ENCODE measurements at places on chromosomes 11 and 22.
A peak's percentile ranks its signal among the peaks of the same experiment; 100 is the strongest.

DNA sequence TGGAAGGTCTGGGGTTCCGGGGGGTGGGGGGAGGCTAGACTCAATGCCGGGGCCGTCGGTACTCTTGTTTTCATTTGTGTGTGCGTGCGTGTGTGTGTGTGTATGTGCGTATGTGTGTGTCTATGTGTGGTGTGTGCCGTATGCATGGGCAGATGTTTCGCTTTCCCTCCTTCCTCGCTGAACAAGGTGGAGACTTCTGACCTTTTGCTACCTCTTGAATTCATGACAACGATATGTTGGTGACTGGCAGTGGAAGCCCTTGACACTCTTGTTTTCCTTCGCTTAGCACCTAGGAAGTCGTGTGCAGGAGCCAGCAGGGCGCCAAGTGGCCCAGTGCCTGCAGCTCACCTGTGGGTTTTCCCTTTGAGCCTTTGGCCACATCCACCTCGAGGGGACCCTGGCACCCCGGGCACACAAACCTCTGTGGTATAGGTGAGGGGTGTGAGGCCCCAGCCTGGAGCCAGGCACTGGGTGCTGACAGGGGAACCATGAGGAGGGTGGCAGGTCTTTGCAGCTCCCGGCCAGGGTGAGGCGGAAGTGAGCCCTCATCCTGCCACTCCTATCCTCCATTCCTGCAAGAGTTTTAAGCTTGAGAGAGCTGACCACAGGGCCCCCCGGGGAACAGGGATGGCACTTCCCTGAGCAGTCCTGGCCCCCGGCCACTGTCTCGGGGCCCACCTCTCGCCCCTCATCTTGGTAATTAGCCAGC is 19.3 kb upstream of the TMEM191C start:
- DNase-seq, result no peak

GRCh38 chr11:108403052-108403451 is 64.3 kb downstream of the C11orf65 start:
- no peak for DNase-seq

DNA sequence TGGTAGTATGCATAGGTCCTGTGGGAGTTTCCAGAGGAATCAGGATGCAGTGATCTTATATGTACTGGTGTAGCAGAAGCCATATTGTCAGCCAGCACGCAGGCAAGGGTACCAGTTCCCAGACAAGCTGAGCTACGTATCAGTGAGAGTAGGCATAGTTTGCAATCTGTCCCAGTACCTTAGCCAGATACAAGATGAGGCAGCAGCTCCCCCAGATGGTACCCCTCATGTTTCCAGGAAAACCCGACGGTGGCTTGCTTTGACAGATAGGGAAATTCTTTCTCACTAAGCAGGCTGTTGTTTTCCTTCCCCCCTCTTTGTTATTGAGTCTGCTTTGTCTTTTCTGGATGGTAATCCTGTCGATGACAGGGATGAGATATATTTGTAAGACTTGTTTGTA is 109.7 kb upstream of the RRM1 start:
- no peak for DNase-seq

DNA sequence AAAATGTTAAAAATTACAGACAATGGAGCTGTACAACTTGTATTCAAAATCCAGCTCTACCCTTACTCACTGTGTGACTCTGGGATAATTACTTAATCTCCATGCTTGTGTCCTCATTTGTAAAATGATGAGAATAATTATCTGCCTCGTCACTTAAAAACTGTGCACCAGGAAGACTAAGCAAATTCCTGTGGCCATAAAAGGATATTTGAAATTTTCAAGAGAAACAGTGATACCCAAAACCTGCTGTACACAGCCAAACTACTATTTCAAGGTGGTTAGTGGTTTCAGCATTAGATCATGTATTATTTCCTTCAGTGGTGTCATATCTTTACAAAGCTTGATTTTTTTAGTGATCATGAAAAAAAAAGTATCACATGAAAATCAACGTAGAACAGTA is 136.9 kb downstream of the METTL15 start:
- DNase-seq, result no peak

GRCh38 chr11:46912526-46913150 is 5.7 kb downstream of the LRP4 start:
- DNase-seq, result no peak

DNA sequence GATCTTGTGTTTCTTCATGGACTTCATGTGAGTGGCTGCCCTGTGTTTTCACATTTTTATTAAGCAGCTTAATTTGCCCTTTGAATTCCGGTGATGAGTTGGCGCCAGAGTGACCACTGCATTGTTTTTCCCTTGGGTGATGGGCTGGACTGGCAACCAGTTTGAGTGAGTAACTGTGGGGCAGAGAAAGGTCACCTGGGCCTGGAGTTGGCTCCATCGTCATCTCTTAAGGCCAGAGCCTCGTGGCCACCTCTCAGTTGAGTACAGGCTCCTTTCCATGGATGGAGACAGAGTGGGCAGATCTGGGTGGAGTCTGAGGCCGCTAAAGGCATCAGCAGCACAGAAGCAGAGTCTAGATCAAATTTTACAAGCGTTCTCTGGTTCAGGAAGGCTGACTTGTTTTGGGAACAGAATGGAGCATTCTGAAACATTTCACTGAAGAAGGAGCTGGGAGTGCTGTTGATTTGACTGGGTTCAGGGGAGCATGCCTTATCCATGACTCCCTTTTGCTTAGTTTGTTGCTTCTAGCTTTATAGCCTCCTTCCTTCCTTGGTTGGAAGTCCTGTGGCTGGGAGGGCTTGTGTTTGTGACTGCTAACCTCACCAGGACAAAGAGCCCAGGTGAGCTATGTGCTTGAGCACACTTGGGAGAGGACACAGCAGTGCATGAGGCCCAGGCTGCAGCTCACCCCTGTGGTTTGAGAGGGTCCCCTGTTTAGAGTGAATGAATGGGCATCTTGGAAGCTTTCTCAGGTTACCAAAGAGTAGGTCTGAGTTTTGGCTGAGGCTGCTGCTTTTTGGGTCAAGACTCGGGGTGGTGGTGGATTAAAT is 7.8 kb downstream of the BCR start:
- DNase-seq, result no peak

- no peak for DNase-seq
These were observed 57.5 kb upstream of the CD82 start for GRCh38 chr11:44507896-44508445.

- DNase-seq, result no peak
These were observed 70.0 kb downstream of the RBX1 start for GRCh38 chr22:41021061-41021612.

- DNase-seq, result no peak
These were observed 842.4 kb downstream of the LUZP2 start for GRCh38 chr11:25339281-25339680.

DNA sequence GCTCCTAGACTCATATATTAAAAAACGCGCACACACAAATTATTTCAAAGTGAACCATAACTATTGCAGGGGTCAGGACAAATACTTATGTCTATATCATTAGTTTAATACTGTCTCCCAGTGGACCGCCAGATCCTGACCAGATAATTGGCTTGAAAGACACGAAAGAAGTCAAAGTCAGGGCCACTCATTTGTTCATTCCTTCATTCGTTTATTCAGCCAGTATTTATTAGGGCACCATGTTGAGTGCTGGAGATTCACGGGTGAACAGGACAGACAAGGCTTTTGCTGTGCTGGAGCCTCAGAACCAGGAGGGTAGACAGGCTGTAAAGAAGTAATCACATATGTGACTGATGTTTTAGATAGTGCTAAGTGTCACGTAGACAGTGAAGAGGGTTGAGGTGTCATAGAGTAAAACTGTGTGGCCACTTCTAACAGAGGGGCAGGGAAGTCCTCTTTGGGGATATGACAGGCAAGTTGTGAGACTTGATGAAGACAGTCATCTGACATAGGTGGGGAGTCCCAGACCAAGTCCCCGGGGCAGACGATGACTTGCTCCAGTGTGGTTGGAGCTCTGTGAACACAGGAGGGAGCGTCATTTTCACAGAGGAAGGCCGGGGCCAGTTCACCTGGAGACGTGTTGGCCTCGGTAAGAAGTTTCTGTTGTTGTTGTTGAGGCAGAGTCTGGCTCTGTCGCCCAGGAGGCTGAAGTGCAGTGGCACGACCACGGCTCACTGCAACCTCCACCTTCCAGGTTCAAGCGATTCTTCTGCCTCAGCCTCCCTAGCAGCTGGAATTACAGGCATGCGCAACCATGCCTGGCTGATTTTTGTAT is 25.9 kb downstream of the RBX1 start:
- no peak for DNase-seq

- DNase-seq, result no peak
These were observed 10.5 kb downstream of the CTSC start for GRCh38 chr11:88327061-88327460.

GRCh38 chr11:123407130-123407995 is 22.7 kb upstream of the GRAMD1B start:
- DNase-seq, result peak; percentile 58

GRCh38 chr11:65424205-65425104 is 1.9 kb downstream of the NEAT1 start:
- DNase-seq, result peak; percentile 45

- DNase-seq, result no peak
These were observed 1401.9 kb downstream of the FAM181B start for GRCh38 chr11:81331611-81332235.

GRCh38 chr22:39915295-39915726 is 14.4 kb downstream of the GRAP2 start:
- DNase-seq, result no peak

- no peak for DNase-seq
These were observed 746.4 kb downstream of the BRD1 start for GRCh38 chr22:49081261-49081666.

GRCh38 chr11:126654886-126655806 is 299.7 kb downstream of the ST3GAL4 start:
- DNase-seq, result no peak

- DNase-seq, result no peak
These were observed 824.9 kb downstream of the TBC1D22A start for GRCh38 chr22:47587361-47587760.

DNA sequence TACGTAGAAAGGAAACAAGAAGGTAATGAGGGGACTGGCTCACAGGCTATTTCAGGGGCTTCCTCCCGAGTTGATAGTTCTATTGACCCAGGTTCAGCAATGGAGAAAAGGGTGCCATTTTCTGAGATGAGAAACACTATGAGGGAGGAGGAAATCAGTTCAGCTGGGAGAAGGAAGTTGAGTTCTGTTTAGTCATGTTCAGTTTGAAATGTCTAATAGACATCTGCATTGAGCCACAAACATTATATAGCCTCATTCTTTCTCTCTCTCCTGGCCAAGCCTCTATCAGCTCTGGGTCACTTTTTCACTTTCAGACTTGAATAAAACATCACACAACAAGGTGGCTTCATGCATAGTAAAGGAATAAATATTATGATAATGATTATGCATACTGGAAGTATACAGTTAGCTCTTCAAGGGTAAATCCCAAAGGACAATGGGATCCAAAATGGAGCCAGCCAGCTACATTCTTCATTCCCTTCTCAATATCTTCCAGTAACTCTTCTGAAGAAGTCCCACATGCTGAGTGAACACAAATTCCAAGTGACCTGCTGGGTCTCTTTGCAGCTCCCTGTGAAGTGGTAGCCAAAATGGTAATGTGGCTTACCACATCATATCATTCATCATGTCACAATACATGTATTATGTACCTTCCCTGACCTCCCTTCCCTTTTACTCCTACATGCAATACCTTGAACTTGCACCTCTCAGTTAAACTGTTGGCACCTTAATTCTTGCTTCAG is 80.9 kb upstream of the CD44 start:
- DNase-seq, result no peak

- DNase-seq, result no peak
These were observed 95.5 kb downstream of the SPON1 start for GRCh38 chr11:14058061-14058460.

DNA sequence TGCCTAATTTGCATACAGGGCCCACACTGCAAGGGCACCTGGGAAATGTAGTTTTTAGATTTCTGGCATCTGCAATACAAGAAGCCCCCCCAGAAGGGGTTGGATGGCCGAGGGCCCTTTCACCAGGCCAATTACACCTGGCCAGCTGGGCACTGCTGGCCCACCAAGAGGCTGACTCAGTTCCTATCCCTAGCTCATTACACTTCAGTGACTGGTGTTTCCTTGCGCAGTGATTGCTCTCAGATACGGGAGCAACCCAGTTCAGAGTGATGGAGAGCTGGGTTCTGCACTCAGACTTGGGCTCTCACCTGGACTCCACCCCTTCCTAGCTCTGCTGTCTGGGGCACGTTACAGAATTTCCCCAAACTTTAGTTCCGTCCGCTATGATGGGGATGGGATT is 81.1 kb upstream of the SHANK2 start:
- DNase-seq, result no peak

- DNase-seq, result no peak
These were observed 795.5 kb downstream of the METTL15 start for GRCh38 chr11:28903716-28904115.

DNA sequence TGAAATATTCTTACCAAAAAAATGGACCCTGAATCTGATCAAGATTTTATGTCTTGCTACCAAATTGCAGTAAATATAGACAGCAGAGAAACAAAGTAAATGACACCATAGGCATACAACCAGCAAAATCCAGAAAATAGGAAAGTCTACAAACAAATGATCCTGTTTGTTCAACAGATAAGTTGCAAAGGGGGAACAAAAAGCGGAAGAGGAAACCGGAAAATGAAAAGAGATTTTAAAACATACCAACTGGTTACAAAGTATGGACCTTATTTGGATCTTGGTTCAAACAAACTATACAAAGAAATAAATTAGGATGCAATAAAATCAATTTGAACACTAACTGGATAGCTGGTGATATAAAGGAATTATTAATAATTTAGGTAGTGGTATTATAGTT is 92.0 kb downstream of the TMPRSS5 start:
- DNase-seq, result no peak

- no peak for DNase-seq
These were observed 66.2 kb upstream of the LMO1 start for GRCh38 chr11:8329847-8330361.

GRCh38 chr11:287821-288477 is 977 bp upstream of the PGGHG start:
- DNase-seq, result no peak

GRCh38 chr11:43779306-43779705 is 98.8 kb downstream of the HSD17B12 start:
- no peak for DNase-seq

- DNase-seq, result no peak
These were observed 83.7 kb downstream of the BLID start for GRCh38 chr11:122032317-122032716.

DNA sequence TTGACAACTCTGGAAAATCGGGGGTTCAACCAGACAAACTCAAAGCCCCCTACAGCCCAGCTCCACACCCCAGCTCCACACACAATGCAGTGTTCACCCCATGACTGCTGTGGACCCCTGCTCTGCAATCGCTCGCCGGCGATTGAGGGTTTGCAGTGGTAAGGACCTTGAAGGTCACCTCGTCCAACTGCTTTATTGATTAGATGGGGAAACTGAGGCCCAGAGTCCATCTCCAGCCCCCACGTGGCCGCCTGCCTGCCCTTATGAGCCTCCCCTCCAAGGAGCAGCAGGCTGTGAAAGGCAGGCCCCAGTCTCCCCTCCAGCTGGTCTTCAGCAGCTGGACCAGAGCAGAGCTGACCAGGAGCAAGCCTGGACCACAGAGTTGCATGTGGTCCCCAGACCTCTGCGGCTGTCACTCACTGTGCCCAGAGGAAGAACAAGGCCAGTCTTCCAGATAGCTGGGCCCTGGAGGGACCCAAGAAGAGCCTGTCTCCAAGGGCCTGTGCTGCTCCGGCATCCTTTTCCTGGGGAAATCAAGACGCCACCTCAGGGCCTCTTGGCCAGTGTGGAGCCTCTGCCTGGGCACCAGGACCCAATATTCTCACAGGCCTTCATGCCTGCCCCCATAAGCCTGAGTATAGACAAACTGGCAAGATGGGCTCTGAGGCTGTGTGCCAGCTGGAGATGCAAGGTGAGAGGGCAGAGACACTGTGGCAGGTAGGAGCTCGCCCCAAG is 8.8 kb upstream of the LINC01488 start:
- DNase-seq, result no peak

- DNase-seq, result no peak
These were observed 4.4 kb downstream of the EFEMP2 start for GRCh38 chr11:65868076-65868667.

Measured in effector CD4-positive, alpha-beta T cell (primary cell).